ENCODE measurements at places on chromosomes 7 and 10.

DNA sequence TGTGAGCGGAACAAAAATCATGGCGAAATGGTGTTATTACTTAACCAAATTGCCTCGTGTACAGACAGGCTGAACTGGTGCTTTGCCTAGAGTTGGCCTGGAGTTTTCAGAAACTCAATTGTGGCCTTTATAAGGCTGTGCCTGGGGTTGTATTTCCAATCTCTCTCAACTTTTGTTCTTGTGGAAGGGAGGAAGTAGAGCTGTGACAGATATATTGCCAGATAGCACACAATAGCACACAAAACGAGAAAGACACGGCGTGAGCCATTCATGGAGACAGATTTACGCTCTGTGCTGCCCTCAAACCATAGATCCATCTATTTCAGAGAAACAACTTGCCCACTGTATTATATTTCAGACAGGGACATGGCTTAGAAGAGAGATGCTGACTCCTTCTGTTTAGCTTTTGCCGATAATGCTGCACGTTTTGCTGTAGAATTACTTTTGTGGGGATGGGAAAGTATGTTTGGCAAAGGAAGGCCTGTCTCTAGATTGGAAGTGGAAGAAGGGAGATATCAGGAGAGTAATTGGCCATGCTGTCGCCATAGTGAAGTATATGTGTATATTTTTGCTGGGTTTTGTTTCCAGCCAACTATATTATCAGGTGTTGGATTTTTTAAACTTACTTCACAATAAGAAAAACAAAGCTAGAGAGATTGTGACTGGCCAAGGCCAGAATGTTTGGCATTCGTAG is 80.4 kb downstream of the AUTS2 start:
- no peak for DNase-seq

DNA sequence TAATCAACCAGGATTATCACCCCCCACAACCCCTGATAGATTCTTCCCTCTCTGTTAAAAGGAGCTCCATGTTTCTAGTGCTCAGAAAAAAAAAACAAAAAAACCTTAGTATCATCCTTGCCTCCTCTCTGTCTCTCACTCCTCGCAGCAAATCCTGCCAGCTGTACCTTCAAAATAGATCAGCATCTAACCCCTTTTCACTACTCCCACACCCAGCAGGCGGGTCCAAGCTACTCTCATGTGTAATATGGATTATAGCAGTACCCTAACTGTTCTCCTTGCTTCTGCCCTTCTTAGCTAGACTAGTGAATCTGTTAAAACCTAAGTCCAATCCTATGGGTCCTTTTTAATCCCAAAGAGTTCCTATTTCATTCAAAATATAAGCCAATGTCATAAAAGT is 667.4 kb downstream of the MAGI2 start:
- no peak for DNase-seq

DNA sequence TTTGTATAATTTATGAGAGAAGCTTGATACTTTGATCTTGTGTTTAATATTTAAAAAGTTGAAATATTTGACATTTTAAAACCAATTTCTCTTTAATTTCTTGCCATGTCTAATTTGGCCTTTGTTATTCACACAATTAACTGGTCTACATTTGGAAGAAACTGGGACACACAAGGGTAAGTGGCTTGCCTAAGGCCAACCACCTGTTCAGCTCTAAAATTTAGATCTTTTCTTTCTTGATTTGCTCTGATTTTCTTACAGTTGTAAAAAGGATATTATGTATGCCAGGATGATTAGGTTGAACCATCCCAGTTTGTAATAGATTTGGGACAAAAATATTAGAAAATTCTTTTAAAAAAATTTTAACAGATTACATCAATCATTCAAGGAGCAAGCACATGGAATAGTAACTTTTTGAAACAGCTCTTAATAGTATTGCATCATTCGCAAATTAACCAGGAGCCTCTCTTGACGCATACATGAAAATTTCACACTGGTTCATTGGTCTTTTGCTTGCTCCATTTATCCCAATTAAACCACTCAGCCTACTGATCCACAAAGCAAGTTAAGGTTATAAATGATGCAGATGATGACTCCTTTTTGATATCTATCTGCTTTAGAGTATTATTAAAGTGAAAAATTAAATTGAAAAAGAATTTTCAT is 222.4 kb upstream of the SLC26A5 start:
- DNase-seq: no peak

GRCh38 chr7:92992483-92992882 is 125.3 kb downstream of the SAMD9 start:
- no peak for DNase-seq

- no peak for DNase-seq
Measured at GRCh38 chr10:71554671-71555070, 158.0 kb downstream of the CDH23 start.

DNA sequence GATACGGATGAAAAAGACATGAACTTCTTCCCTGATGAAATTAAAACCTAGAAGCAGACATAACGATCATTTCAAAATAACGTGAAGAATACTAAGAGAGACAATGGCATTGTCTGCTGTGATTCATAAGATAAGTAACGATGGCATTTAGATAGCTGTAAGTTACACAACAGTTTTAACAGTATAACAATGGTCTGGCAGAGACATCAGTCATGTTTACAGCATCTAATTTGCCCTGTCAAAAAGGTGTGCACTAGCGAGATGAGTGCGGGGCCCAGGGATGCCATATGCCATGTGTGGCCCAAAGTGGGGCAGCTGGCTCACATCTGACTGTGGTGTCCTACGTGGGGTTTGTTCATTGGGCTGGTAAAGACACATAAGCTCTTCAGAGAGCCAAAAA is 55.7 kb upstream of the RHEB start:
- DNase-seq: no peak

DNA sequence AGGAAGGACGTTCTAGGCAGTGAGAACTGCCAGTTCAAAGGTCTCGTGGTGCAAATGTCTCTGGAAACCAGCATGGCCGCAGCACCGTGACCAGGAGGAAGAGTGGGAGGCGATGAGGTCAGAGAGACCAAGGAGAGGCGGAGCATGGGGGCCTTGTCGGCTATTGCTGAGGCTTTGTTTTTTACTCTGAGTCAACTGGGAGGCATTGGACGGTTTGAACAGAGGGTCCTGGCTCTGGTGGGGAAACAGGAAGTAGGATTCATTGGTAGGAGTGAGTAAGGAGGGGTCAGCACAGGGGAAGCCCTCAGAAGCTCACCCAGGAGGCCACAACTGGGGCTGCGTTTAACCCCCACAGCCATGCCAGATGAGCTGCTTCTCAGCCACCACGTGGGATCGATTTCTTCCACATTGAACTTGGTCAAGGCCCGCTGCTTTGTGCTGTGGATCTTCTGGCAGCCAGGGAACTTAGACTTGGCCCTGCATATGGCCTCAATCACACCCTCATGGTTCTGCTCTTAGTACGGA is 22.2 kb upstream of the SH2B2 start:
- DNase-seq: no peak

DNA sequence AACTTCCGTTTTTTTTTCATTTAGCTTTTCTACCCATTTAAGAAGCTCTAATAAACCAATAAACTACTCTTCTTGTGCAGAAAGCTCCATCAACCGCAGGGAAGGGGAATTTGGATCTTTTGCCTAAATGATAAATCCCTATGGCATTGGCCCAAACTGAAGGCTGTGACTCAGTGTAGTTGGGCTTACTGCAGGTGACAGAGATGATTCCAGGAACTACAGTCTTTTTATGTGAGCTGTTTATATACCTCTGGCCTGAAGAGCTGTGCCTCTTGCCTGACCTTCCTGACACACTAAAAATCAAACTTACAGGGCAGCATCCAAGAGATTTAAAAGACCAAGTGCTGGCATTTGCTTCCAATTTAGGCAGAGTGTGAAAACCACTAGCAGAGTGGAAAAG is 25.2 kb downstream of the ABCB1 start:
- DNase-seq: no peak

DNA sequence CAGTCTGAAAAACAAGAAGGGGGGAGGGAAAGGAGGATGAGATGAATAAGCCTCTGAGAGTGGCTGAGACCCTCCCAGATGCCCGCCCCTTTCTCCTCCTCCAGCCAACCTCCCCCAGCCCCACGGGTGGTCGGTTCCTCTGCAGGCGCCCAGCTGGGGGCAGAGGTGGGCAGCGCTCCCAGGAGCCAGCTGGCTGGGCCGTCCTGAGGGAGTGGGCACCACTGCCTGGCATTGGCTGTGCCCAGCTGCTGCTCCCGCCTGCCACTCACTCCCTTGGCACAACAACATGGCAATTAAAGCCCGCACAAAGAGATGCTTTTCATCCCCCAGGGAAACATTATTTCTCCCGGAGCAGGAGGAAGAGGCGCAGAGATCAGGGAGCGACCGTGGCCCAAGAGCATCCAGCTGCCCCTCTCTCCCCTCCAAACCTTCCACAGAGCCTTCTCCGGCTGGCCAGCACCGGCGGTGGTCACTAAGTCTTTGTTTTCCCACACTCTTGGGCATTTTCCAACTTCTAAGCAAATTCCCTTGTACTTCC is 107.2 kb downstream of the SPDYE5 start:
- no peak for DNase-seq

GRCh38 chr7:132275416-132276233 is 300.6 kb downstream of the PLXNA4 start:
- DNase-seq: no peak

GRCh38 chr7:24877790-24878311 is 102.1 kb downstream of the OSBPL3 start:
- DNase-seq: peak; percentile 62

- no peak for DNase-seq
Measured at GRCh38 chr7:156764016-156764669, 123.6 kb downstream of the RNF32 start.

- no peak for DNase-seq
Measured at GRCh38 chr10:120783867-120784266, 67.3 kb upstream of the WDR11 start.

GRCh38 chr7:121351682-121352081 is 22.9 kb downstream of the WNT16 start:
- no peak for DNase-seq

GRCh38 chr10:66277481-66277880 is 648.4 kb upstream of the LRRTM3 start:
- DNase-seq: no peak

DNA sequence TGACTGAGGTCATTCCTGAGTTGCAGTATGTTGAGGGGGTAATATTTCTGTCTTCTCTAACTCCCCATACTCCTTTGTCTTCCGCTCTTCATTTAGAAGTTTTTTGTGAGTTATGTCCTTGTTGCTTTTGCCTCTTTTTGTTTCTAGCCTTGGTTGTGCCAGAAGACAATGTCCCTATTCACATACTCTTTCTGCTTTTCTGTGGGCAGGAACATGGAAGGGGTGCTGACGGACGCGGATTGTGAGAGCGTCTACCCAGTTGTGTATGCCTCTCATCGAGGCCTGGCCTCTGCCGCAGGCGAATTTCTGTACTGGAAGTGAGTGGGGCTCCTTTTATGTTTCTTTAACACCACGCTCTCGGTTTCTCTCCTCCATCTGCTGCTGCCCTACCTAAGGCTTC is 20.5 kb downstream of the STAG3 start:
- DNase-seq: no peak

- DNase-seq: no peak
Measured at GRCh38 chr10:47190301-47190700, 109.7 kb upstream of the GDF10 start.

DNA sequence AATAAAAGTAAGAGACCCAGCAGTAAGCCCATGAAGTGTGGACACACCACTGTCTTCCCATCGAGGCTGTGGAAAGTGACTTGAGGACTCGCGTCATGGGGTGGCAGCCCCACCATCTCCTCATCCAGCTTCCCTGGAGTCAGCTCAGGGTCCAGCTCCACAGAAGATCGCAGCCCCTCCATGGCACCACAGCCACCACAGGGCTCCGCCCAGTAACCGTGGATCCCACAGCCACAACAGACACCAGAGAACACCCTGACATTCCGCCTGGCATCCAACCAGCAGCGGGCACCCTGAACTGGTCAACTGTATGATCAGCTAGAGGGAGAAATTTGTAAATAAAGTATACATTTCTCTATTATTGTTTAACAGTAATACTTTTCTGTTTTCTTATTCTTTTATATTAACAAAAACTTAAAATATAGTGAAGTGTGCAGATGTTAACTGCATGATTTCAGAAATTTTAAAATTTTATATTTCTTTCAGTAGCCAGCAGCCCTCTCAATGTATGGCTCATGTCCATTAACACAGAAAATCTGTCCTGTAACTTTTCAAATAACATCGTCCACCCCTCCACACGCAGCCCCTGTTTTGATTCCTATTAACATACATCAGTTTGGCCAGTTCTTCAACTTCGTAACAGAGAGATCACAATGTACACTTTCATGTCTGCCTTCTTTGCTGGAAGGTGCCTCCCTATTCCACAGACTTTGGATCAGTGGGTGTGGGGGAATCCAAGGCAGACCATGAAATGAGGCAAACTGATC is 69.7 kb downstream of the ITGB1 start:
- no peak for DNase-seq

GRCh38 chr7:22356010-22356691 is 803 bp downstream of the RAPGEF5 start:
- DNase-seq: no peak

DNA sequence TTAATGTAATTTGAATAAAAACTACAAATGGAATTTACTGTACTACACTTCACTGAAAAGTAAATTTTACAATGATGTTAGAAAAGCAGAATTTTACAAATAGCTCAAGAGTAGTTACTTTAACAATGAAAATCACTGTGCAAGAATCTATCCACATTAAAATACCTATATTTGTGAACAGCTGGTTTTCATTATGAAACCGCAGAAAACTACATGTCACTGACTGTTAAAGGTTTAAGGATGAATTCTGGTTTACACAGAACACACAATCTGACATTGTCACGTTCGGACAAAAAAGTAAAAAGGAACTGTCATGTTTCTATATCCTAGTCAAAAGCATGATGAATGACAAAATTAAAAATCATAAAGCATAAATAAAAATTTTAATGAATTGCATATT is 415.3 kb upstream of the PRKCQ start:
- DNase-seq: no peak

DNA sequence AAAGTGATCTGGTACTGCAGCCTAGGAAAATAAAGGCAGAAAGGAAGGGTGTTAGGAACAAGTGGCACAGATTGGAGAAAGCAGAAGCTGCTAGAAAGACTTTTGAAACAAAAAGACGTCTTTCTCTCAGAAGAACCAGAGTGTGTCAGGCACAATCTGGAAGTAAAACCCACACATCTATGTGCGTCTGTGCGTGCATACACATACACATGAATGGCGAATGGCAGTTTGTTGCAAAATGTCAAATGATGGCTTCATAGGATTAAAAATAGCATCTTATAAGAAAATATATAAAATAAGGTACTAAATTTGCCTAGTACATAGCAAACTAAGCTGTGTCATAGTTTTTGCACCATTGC is 246.3 kb downstream of the CDK14 start:
- DNase-seq: no peak

Data from GM12878 (cell line).